ENCODE measurements at places on chromosomes 12 and 14.

GRCh38 chr12:90390947-90391346 lies 564.0 kb downstream of the CCER1 start:
- no peak for DNase-seq

- no peak for DNase-seq
Observed at GRCh38 chr12:52349196-52349595, 18.1 kb downstream of the KRT85 start.

DNA sequence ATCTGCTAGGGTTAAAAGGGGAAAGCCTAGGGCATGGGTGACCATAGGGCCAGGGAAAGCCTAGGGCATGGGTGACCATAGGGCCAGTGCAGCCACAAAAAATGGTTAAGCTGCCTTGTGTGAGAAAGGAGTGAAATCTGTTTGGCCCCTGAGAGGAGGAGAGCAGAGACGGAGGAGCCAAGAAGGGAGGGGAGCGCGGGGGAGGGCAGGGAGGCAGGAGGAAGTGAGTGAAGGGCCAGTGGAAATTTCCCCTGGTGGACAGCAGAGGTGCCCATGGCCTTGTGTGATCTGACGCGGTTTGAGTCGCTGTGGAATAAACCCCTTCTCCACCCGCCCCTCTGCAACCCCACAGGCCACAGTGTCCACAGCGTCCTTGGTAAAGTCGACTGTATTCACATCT lies 618 bp upstream of the AQP6 start:
- no peak for DNase-seq

GRCh38 chr14:76237349-76237990 lies 85.7 kb downstream of the GPATCH2L start:
- no peak for DNase-seq

GRCh38 chr14:98853063-98853729 lies 418.8 kb downstream of the BCL11B start:
- DNase-seq = no peak

DNA sequence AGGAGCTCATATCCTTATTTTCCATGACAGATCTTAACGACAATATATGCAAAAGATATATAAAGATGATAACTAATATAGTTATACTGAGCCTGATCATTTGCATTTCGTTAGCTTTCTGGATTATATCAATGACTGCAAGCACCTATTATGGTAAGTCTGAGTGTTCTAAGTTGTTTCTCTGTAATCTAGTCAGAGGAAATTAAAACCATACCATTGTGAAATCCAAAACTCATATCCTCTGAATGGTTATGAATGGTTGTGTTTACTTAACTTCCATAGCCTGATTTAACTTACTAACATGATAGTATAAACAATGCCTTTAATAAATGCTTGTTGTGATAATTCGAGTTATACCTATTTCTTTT lies 760 bp downstream of the TMEM19 start:
- DNase-seq = no peak

DNA sequence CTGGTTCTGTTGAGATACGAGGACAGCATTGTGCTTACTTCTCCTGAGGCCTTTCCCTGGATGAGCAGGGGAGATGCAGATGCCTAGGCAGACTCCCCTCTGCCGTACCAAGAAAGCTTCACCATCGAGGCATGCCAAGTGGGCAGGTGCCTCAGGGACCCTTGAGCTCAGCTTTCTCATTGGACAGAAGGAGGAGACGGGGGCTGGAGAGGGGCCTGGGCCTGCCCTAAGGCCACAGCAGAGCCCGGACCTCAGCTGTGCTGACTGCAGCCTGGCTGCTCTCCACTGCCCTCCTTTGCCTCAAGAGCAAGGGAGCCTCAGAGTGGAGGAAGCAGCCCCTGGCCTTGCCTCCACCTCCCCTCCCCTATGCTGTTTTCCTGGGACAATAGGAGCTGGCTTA lies 23.4 kb downstream of the SERPINA1 start:
- no peak for DNase-seq

- no peak for DNase-seq
Observed at GRCh38 chr14:97022741-97023140, 225.6 kb downstream of the VRK1 start.

DNA sequence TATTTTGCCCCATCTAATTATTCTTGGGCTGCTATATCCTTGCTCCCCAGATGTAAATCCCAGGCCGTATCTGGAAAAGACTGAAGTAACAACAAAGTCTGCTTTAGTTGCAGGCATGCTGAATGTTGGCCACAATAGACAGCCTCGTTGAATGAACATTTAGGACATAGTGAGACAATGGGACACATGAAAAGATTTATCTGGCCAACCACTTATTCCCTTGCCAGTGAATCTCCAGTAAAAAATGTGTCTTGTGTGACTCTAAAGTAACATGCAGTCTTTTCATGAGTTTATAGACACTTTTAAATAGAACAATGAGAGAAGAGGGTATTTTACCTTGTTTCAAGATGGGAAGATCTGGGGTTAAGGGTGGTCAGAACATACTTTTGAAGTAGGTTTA lies 60.2 kb upstream of the STXBP6 start:
- DNase-seq = no peak

GRCh38 chr12:53046655-53047220 lies 3.1 kb upstream of the TNS2 start:
- DNase-seq = peak; percentile 72

DNA sequence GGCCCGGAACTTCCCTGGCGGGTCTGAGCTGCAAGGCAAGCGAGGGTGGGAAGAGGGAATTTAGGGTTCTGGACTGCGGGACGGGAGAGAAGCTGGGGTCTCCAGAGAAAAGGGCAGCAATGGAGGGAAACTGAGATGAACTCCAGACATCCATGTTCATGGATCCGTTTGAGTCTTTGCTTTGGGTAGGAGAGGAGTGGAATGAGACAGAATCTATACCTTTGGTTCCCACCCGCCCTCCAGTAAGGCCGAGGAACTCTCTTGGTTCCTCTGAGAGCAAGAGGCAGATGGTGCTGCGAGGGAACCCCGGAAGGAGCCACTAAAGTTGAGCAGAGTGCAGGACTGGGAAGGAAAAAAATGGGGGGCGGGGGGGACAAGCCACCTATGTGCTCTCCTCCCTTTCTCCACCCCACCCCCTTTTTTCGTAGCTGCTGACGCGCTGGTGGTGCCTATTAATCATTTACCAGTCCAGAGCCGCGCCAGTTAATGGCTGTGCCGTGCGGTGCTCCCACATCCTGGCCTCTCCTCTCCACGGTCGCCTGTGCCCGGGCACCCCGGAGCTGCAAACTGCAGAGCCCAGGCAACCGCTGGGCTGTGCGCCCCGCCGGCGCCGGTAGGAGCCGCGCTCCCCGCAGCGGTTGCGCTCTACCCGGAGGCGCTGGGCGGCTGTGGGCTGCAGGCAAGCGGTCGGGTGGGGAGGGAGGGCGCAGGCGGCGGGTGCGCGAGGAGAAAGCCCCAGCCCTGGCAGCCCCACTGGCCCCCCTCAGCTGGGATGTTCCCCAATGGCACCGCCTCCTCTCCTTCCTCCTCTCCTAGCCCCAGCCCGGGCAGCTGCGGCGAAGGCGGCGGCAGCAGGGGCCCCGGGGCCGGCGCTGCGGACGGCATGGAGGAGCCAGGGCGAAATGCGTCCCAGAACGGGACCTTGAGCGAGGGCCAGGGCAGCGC lies 1.2 kb downstream of the SSTR1 start:
- peak; percentile 36 for DNase-seq

DNA sequence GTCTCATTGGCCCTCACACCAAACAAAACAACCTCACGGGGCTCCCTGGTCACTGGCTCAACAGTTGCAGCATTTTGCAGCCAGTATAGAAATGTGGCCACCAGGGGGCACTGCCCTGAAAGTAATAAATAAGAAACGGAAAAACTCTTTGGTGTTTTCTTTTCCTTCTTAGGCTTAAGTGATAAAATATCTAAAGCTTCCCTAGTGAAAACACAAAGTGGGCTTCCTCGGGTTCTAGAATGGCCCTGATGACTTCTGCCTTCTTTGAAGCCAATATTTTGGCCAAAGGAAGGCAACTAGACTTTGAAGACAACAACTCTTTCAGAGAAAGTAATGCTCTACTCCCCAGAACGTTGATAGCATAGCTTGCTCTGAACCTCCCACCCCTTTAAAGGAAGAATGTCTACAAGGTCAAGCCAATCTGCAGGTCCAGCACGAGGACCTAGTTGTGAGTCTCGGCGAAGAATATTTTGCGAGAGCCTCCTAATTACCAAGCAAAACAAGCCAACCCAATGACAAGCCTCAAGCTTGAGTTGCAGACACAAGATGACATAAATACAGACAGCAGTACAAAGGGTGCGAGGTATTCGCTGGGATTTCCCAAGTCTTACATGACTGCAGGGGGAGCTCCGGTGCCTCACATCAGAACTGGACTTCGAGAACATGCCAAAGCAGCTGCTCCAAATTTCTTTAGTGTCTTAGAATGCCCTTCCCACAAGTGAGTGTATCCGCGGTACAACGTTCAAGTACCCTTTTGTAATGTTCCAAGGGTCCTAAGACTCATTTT lies 2.6 kb downstream of the ITPK1 start:
- DNase-seq = peak; percentile 86

DNA sequence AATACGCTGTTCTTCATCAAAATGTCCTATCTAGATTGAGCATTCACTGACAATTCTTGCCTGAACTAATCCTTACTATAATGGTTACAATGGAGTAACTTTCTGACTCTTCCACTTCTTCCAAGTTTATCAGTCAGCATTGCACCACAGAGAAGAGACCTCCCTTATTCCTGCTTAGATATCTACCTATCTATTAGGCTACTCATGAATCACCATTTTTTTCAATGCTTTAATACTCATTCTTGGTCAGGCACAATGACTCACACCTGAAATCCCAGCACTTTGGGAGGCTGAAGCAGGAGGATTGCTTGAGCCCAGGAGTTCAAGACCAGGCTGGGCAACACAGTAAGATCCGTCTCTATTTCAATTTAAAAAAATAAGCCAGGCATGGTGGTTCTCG lies 39.3 kb downstream of the RPS6KA5 start:
- no peak for DNase-seq

GRCh38 chr12:112196196-112196875 lies 71.0 kb downstream of the TRAFD1 start:
- DNase-seq = no peak

DNA sequence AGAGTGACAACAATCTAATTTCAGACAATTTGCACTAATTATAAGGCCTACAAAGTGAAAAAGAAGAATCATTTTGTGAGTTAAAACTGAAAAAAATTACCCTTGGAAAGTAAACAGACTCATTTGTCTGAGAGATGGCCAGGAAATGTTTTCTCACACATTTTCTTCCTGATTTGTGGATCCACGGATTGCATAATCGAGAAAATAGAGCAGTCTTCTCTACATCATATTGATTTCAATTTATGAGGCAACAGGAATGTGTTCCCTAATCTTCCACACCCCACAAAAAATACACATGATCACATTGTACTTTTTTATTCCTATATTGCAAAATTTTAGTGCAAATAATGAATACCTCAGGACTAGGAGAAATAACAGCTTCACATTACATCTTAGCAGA lies 160.8 kb downstream of the CCER1 start:
- DNase-seq = no peak

- DNase-seq = no peak
Observed at GRCh38 chr14:77186911-77187648, 5.5 kb downstream of the TMEM63C start.

- DNase-seq = peak; percentile 97
Observed at GRCh38 chr14:75399843-75400775, 27.7 kb upstream of the JDP2 start.

DNA sequence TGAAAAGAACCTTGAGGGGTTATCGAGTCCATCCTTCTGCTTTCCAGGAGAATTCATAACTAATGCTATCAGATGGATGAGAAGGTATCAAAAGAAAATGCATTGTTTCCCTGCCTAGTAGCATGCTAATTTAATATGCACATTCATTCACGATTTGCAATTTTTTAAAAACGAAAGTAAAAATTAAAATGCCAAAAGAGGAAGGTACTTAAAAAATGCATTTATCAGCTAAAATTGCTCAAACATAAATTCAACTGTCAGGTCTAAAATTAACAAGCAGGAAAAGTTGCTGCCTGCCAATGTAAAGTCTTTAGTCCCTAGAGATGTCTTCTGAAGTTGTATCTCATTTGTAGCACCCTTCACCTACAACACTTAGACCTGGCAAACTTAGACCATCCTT lies 7.9 kb downstream of the ATF7 start:
- no peak for DNase-seq

- DNase-seq = no peak
Observed at GRCh38 chr12:66035288-66035966, 95.1 kb downstream of the LLPH start.
